NCI-H1092 treated with DMSO at 0.1 percent for 48 hours (cell line): ENCODE measurements at places on chromosomes 12 and 14.
A peak's percentile ranks its signal among the peaks of the same experiment; 100 is the strongest.

DNA sequence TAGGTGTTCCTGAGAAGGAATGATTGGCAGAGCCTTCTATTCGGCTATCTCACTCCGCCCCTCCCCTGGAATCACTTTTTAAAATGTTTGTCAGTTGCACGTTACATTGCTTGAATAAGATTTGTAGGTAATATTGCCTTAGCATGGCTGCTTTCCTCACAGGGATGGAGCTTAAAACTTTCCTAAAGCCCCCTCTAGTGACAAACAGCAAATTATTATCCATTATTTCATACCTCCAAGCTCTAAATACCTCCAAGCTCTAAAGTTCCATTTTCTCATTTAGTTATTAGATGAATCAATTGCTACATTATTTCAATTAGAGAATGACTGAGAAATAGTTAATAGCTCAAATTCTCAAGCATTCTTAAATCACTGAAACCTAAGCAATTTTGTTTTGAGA lies 5.1 kb upstream of the SPATA7 start:
- DNase-seq = peak; percentile 45

- DNase-seq = no peak
These were observed 32.5 kb downstream of the STX2 start for GRCh38 chr12:130806574-130806973.

GRCh38 chr12:111437816-111438454 lies 32.2 kb downstream of the SH2B3 start:
- no peak for DNase-seq

- DNase-seq = no peak
These were observed 83.0 kb downstream of the LRRC9 start for GRCh38 chr14:60002819-60003492.

GRCh38 chr14:68704736-68705720 lies 87.8 kb downstream of the ZFP36L1 start:
- no peak for DNase-seq

DNA sequence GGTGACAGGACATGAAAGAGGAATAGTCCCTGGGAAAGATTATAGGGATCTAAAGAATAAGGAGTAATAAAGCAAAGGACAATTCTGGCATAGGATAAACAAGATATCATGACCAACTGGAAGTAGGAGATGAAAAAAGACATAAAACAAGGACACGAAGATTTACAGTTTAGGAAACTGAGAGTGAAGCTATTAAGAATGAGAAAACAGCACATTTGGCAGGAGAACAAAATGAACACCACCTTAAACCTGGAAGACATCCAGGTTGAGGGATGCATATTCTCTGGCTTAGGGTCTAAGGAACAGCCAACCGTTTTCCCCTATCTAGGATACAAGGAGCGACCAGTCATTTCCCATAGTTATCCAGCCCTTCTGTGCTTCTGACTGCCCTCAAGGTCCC lies 1.9 kb downstream of the TRIP11 start:
- no peak for DNase-seq

- no peak for DNase-seq
These were observed 55.3 kb downstream of the CLMN start for GRCh38 chr14:95264271-95264973.

DNA sequence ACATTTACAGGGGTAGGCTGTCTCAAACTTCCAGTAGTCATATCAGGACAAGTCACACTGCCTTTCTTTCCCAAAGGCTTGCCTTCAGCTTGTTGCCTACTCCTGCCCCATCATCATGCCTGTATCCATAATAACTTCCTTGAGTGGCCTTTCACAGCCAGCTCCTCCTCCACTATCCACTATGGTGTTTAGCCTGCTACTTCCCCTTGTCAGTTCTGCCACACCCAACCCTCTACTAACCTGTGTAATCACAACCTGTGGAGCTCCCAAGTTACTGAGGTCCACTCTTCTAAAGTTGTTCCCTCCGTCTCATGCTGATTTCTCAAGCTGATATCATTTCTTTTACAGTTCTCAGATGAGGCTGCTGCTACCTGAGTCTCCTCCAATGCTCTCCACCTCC lies 159.9 kb downstream of the BMP4 start:
- DNase-seq = no peak

DNA sequence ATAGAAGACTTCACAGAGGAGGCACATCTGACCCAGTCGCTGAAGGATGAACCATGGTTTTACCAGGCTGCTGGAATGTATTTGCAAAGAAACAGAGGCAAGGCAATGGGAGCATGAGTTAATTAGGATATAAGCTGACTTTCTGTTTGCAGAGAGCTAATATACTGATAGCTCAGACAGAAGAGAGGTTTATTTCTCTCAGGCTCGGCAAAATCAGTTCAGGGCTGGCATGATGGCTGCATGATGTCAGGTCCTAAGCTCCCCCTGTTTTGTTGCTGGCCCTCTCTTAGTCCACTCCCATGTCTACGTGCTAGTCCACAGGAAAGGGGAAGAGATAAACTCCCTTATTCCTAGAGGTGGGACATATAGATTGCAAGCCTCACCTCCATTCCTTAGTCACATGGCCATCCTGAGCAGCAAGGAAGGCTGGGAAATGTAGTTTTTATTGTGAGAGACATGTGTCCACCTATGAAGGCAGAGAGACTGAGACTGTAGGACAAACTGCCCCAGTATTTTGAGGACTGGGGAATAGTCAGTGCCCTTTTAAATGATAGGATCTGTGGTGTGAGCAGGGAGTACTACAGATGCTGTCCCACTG lies 224.5 kb downstream of the VRK1 start:
- DNase-seq = no peak

DNA sequence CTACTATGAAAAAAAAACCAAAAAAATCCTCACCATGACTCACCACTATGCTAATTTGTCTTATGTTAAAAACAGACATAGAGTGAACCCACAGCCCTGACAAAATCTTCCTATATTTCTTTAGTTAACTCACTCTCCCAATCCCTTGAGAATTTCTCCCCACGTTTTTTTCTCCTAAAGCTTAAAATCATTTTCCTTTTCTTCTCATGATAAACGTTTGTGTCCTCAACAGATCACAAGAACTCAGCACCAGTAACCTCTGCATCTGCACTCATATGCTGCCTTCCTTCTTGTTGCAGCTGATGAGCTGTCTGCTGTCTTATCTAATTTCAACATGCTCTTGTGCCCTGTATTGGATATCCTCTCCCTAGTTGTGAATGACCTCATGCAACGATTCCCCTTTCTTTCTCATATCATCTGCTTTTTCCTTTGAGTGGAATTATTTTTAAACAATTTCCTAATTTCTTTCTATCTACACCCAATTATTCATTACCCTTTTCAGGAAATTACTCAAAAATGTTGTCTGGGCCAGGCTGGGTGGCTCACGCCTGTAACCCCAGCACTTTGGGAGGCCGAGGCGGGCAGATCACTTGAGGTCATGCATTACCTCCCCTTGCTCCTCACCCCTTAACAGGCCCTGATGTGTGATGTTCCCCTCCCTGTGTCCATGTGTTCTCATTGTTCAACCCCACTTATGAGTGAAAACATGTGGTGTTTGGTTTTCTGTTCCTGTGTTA lies 427.5 kb upstream of the MGAT4C start:
- DNase-seq = no peak

GRCh38 chr14:34051966-34052657 lies 101.2 kb upstream of the EGLN3 start:
- no peak for DNase-seq

GRCh38 chr12:56377310-56377988 lies 14.8 kb upstream of the APOF start:
- no peak for DNase-seq

DNA sequence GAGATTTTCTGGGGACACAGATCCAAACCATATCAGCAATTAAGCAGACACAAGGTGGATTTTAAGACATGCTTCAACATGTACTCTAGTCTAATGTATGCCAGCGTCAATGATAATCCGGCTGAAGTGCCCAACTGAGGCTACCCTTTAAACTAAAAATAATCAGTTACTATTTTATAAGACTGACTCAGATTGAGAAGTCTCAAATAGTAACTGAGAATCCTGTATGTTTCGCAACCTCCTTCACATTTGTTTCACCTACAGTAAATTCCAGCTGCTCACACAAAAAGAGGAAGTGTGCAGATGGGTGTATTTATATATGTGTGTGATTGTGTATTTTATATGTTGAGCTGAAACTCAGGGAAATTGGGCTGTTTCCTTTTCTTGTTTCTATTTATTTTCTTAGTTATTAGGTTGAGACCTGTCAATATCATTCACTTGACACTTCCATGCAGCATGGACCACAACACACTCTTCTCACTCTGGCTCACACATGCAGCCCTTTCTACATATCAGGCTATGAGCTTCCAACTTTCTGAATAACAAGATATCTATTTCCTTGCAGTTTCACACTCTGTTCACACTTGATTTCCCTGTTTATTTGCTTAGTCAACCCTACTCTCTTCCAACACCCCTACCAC lies 1224.9 kb upstream of the TMEM132C start:
- no peak for DNase-seq

DNA sequence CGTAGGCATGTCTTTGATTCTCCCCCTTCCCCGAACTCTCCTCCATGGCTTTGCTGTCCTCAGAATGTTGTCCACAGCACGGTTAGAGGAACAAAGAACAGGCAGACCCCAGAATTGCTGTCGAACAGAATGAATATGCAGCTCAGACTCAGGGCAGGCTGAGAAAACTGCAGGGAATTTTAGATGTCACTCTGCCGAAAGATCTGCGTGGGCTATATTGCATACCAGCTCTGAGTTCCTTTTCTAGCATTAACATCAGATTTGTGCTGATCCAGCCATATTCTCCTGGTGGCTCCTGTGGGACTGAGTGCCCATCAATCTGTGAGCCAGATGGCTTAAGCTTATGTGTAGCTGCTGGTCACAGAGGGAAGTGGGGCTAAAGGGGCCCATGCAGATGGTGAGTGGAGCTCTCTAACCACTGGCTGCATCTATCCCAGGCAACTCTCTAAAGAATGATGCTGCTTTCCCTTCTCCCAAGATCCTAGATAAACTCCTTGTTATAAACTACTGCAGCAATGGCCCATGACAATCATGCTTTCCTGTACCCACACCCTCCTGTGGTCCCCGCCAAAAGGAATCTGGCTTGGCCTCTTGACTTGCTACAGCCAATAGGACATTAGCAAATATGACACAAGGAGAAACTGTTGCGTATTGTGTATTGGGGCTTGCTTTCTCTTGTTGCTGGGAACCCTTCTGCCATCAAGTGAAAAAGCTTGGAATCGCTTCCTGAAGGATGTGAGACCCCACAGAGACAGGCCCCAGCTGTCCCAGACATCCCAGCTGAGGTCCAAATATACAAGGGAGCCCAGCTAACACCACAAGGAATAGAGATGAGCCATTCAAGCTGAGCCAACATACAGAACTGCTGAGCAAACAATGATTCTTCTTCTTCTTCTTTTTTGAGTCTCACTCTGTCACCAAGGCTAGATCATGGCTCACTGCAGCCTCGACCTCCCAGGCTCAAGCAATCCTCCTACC lies 101.3 kb downstream of the FOXN3 start:
- DNase-seq = no peak

DNA sequence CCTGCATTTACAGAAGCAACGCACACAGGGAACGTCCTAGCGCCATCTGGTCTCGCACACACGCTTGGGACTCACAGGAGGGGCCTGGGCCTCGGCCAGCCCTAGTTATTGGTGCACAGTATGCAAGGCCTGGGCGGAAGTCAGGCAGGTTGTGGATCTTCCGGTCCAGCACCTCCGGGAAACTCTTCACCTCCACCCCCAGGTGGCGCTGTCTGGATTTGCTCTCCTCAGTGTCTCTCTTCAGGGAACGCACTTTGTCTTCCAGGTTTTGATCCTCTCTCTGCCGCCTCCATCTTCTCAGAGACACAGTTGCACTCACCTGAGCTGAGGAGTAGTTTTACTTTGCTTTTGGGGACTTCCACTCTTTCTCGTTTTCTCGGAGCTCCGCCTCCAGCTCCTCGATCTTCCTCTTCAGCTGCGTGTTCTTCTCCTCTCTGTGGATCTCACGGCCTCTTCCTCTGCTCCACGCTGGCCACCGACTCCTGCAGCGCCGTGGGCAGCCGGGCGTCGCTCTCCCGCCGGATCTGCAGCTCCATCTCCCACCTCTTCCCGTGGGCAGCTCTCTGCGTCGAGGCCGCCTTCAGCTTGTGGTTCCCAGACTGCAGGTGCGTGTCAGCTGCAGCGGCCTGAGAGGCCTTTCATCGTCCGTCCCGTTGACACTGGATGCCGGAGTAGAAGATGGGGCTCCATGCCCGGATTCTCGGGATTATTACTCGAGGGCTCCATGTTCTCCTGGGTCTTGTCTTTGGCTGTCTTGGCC lies 933.8 kb downstream of the TMEM121 start:
- DNase-seq = no peak

GRCh38 chr14:60313093-60313492 lies 64.1 kb downstream of the PPM1A start:
- no peak for DNase-seq

- no peak for DNase-seq
These were observed 49.2 kb upstream of the SLC38A1 start for GRCh38 chr12:46318037-46318436.

- DNase-seq = no peak
These were observed 15.4 kb upstream of the KRT83 start for GRCh38 chr12:52336641-52337040.

DNA sequence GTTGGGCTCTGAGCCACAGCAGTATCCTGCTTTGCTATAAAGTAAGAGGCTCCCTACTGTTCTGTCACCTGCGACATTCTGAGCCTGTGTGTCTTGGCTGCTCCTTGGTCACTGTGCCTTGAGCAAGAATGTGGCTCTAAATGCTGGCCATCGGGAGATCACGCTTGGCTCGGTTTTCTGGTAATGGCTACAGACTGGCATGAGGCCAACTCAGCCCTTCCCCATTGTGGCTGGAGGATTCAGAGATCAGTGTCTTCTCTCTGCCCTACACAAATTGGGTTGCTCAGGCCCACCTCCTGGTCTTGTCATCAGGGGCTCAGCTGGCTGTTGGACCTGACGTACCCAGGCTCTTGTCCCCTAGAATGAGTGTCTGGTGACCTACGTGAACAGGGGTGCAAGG lies 94.5 kb downstream of the PLXNC1 start:
- peak; percentile 2 for DNase-seq

- DNase-seq = peak; percentile 65
These were observed 212.2 kb downstream of the KIF26A start for GRCh38 chr14:104350463-104351185.

GRCh38 chr12:65656891-65657351 lies 167.4 kb upstream of the HMGA2 start:
- no peak for DNase-seq

- no peak for DNase-seq
These were observed 112.6 kb downstream of the KCNK10 start for GRCh38 chr14:88210426-88210825.

- no peak for DNase-seq
These were observed 1.9 kb upstream of the RFX4 start for GRCh38 chr12:106580671-106581508.

GRCh38 chr12:29510591-29511185 lies 13.2 kb upstream of the OVCH1 start:
- DNase-seq = no peak
